ENCODE measurements at places on chromosomes 3 and 15.

DNA sequence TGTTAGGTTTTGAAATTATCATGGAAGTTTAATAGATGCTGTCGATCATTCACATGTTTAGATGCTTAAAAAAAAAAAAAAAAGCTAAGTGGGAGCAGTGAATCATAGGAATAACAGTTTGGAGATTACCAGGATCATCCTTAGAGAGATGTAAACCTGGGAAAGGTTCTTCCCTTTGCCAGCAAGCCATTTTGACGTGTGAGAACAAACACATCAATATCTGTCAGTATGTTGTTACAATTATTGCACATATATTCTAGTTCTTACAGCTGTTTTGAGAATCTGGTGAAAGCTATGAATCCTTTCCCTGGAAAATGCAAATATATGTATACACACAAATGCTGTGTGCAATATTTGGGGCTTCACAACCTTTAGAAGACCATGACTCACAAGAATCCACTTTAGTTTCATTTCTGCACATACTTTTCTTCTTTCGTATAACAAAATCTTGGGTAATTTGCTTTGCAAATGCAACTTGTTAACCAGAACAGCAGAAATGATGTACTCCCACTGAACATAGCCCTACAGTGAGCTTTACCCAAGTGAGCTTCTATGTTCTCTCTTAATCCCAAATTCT lies 12.0 kb downstream of the NFKBIZ start:
- DNase-seq, result peak; percentile 18

DNA sequence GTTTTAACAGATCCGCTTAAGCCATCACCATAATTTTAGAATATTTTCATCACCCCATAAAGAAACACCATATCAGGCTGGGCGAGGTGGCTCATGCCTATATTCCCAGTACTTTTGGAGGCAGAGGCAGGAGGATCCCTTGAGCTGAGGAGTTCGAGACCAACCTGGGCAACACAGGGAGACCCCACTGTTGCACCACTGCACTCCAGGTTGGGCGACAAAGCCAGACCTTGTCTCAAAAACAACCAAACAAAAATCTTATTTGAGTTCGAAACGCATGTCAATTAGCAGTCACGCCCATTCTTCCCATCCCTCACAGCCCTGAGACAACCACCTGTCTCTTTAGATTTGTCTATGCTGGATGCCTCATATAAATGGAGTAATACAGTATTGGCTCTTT lies 119.9 kb downstream of the KLF13 start:
- no peak for DNase-seq

GRCh38 chr15:76968306-76968705 lies 26.6 kb upstream of the PSTPIP1 start:
- DNase-seq, result no peak

GRCh38 chr15:81294516-81294880 lies 29.4 kb downstream of the STARD5 start:
- DNase-seq, result no peak
